ENCODE measurements at places on chromosomes 1 and 21. TPM values are rescaled to one million over a fixed set of nuclear protein-coding genes. Genes with fewer than 3 reads are reported as not detected.

TMIGD3 gene
- total RNA-seq, result not detected

ACTA1 gene
- total RNA-seq, result not detected

BRDT gene
- total RNA-seq, result not detected

LCE2A gene
- total RNA-seq, result not detected

TRIM17 gene
- total RNA-seq, result not detected

OR6N1 gene
- not detected for total RNA-seq

EFNA3 gene
- 13.5 TPM for total RNA-seq

GLIS1 gene
- 0.09 TPM for total RNA-seq

TSPEAR gene
- total RNA-seq, result not detected

FMN2 gene
- total RNA-seq, result 3.2 TPM

C4BPB gene
- total RNA-seq, result 2.1 TPM

MCOLN3 gene
- total RNA-seq, result 2.8 TPM

LIPI gene
- not detected for total RNA-seq

GRHL3 gene
- 1.0 TPM for total RNA-seq

CR1L gene
- total RNA-seq, result not detected

KLHL17 gene
- total RNA-seq, result 11.3 TPM

FRRS1 gene
- 1.3 TPM for total RNA-seq

FHAD1 gene
- total RNA-seq, result 0.54 TPM

RGS16 gene
- 0.16 TPM for total RNA-seq

GPR37L1 gene
- total RNA-seq, result 0.18 TPM

PEX10 gene
- 22.3 TPM for total RNA-seq

FMOD gene
- total RNA-seq, result 0.02 TPM

WNT9A gene
- total RNA-seq, result 5.0 TPM

C1orf87 gene
- total RNA-seq, result not detected

AIRE gene
- not detected for total RNA-seq

C8B gene
- not detected for total RNA-seq

CYP4A11 gene
- total RNA-seq, result not detected

PI4KB gene
- total RNA-seq, result 28.8 TPM

INTS7 gene
- total RNA-seq, result 17.9 TPM

TNFSF4 gene
- 0.09 TPM for total RNA-seq

GJB3 gene
- total RNA-seq, result 16.9 TPM

SEMA4A gene
- 0.32 TPM for total RNA-seq

NSUN4 gene
- 14.8 TPM for total RNA-seq

ITLN2 gene
- total RNA-seq, result 0.66 TPM

GCSAML gene
- total RNA-seq, result not detected
